Adrenal gland (tissue), 19 donors: ENCODE measurements at places on chromosomes 5 and 9. TPM values are rescaled to one million over a fixed set of nuclear protein-coding genes. Genes with fewer than 3 reads are reported as not detected.

GRCh38 chr9:83372957-83373356 is 165.2 kb downstream of the FRMD3 start:
- no peak for DNase-seq

The ZNF782 gene
- 0.60 TPM for total RNA-seq

DNA sequence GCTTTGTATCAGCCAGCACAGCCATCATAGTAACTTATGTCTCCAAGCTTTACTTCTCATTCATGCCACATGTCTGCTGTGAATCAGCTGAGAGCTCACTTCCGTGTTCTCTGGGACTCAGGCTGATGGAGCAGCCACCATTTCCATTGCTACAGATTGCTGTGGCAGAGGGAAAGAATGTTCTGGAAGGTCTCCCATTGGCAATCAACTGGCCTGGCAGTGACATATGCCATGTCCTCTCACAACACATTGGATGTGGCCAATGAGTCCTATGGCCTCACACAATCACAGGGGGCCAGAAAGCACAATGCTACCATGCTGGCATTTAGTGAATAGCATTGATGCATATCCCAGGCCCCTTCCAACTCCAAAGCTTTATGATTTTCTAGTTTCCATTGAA is 44.1 kb downstream of the KIF4B start:
- no peak for DNase-seq

- DNase-seq: no peak
Observed at GRCh38 chr5:136211282-136212040, 18.5 kb upstream of the SMIM32 start.

- no peak for DNase-seq
Observed at GRCh38 chr9:126347911-126348760, 21.5 kb downstream of the MVB12B start.

DNA sequence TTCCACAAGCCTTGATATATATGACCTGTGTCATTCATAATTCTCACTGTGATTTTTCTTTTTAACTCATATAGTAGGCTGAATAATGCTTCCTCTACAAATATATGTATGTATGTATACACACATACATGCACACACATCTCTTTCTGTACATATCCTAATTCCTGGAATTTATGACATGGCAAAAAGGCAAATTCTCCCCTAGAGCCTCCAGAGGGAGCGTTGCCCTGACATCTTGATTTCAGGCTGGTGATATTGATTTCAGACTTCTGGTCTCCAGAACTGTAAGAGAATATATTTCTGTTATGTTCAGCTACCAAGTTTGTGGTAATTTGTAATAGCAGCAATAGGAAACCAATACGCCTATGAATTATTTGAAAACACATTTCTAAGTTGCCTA is 166.6 kb upstream of the GAS1 start:
- DNase-seq: no peak
